Dorsolateral prefrontal cortex (tissue), 122 donors: ENCODE measurements at places on chromosomes 11 and 22. TPM values are rescaled to one million over a fixed set of nuclear protein-coding genes. Genes with fewer than 3 reads are reported as not detected.
A peak's percentile ranks its signal among the peaks of the same experiment; 100 is the strongest.

- DNase-seq = no peak
Measured at GRCh38 chr11:125418396-125418795, 77.7 kb downstream of the FEZ1 start.

DNA sequence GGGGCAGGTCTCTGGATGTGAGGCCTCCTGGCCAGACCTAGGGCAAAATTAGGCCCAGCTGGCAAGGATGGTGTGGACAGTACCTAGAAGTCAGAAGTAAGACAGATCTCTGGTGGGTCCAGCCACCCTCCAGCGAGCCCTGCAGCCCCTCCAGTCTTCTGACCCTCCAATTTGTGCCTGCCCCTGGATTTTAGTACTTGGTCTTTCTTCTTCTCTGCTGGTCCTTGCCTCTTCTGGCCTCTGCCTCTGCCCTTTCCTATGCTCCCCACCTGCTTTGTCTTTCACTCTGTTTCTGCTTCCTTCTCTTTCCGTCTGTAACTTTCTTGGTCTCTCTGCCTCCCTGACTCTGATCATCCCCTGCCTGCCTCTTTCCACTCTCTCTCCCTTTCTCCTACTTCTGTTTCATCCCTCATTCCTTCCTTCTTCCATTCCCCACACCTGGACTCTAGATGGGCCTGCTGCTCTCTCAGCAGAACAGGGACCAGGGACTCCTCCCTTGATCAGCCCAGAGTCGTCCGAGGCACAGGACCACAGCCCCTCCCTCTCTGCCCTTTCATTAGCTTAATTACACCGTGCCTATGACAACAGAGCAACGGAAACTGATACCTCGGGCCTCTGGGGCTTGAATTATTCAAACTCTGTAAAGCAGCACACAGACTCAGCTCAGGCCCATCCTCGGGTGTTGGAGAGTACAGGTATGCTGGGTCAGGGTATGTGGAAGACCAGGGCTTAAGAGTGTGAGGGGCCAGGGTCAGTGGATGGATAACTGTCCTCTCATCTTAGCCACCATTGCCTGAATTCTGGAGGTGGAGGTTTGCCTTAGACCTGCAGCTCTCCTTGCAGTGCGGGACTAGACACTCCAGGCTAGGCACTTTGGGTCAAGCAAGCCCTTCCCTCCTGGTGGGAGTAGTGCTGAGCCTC lies at the start of gene CHRNA10:
Gene CHRNA10, minus strand, starts transcription at position 51 of the 921 bp plus-strand sequence. CDS start 72 bp downstream, outside the sequence.
- no peak for DNase-seq

- no peak for DNase-seq
Measured at GRCh38 chr22:44026630-44027511, 2.8 kb downstream of the PARVB start.

Gene CNGA4
- total RNA-seq = 1.5 TPM

Gene OR2AG1
- total RNA-seq = 0.56 TPM

- DNase-seq = no peak
Measured at GRCh38 chr11:113980785-113981184, 5.9 kb downstream of the HTR3A start.

Gene MFNG
- 5.9 TPM for total RNA-seq

- no peak for DNase-seq
Measured at GRCh38 chr11:2889362-2890273, 4.0 kb upstream of the CDKN1C start.

DNA sequence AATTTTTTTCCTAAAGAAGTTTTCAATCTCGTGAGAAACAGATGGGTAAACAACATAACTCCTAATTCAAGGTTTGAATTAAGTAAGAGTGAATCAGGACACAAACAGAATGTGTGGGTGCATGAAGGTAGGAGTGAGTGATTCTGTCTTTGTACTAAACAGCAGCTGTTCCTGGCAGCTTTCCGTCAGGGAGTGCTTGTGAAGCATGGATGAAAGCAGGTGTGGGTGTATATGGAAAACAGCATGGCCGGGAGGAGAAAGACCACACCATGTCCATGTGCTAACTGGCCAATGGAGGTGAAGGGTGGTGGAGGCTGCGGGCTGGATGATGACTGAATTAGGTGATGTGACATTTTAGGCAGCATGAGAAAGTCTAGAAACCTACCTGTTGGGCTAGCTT lies 49.6 kb downstream of the BARX2 start:
- no peak for DNase-seq

Gene EWSR1
- total RNA-seq = 218 TPM

DNA sequence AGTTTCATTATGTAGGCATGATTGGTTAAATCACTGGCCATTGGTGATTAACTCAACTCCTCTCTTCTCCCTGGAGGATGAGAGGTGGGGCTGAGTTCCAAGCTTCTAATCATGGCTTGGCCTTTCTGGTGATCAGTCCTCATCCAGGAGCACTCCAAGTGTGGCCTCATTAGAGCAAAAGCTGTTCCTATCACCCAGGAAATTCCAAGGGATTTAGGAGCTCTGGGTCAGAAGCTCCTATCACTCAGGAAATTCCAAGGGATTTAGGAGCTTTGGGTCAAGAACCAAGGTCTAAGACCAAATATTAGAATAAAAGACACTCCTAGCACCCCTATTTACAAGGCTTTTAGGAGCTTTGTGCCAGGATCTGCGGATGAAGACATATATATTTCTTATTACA lies 168.0 kb upstream of the BDNF start:
- no peak for DNase-seq

DNA sequence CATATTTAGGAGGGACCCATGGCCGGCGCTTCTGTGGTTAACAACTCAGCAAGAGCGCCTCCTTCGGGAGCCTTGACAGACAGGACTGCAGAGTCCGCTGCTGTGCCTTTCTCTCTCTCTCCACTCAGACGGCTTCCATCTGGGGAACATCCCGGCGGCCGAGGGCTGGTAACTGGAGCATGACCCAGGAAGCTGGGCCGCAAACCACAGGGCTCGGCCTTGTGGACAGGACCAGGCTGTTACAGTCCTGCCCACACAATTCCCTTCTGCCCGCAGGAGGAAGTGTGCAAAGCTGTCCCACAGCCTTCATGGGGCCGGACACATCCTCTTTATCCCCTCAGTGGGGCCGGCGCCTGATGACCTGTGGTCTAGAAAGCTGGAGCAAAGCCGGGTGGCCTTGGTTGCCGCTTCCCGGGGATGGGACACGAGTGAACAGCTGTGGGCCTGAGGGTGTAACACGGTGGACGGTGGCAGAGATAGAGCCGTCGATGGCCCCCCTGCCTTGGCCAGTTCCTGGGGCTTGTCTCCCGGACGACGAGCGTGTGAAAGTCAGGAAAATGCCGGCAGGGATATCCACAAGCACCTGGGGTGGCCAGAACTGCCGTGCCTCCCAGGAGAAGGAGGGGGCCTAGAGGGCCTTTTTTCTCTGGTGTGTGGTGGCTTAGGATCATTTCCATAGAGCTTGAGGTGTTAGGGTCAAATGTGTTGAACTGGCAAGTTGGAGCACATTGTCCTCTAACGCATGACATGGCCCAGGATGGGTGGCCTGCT lies 50.1 kb downstream of the FBLN1 start:
- DNase-seq = no peak

Gene VSIG2
- total RNA-seq = 1.2 TPM

Gene MYOD1
- total RNA-seq = not detected

- DNase-seq = no peak
Measured at GRCh38 chr11:106208760-106209159, 131.3 kb downstream of the AASDHPPT start.

DNA sequence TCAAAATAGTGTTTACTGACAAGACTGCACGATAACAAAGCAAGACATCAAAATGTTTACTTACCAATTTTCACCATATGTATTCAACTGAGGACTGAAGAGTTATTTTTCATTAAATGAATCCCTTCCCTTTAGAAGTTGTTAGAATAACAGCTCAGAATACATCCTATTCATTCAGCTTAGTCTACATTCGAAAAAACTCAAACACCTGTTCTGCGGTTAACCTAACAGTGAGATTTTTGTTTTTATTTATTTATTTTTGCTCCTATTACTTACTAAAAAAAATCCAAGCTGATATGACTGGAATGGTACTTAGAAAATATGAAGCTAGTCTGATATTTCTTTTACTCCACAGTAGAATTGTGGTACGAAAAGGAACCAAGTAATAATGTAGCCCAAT lies 10.0 kb downstream of the KCNA4 start:
- no peak for DNase-seq

Gene PYGM
- total RNA-seq = 16.1 TPM

DNA sequence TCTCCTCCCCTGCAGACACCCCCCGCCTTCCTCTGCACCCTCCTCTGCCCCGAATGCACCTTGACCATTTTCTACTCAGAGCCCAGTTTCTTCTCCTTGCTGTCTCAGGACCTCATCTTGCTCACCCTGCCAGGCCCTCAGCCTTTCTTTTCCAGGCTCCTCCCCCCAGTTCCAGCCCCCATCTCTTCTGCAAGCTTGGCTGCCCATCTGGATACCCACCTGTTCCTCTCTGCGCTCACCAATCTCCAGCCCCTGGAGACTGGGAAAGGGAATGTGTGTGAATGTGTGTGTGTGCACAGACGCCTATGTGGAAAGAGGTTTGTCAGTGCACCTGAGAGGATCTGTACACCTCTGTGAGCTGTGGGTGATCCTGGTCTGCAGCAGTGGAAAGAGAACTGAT lies 36.4 kb downstream of the SLC22A12 start:
- DNase-seq = no peak

Gene THY1
- 536 TPM for total RNA-seq

GRCh38 chr11:132234878-132235277 lies 864.5 kb downstream of the NTM start:
- no peak for DNase-seq

DNA sequence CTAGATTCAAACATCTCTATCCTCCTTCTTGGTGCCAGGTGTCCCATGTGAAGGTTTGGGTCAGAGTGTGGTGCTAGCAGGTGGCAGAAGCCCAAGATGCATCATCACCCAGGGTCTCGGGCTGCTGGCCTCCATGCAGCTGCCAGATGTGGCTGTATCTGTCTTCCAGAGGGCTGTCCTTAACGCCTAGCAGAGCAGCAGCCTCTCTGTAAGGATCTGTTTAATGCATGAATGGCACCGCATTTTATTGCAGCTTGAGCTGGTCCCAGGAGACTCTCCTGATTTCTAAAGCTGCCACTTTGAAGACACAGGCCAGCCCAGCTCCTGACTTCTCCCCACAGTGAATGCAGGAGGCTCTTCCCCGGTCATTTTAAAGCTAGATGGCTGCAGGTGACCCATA lies 26.3 kb downstream of the SLC1A2 start:
- DNase-seq = no peak

GRCh38 chr11:70568035-70568813 lies 169.9 kb downstream of the CTTN start:
- peak; percentile 39 for DNase-seq

- no peak for DNase-seq
Measured at GRCh38 chr22:19958083-19959042, 16.7 kb upstream of the TXNRD2 start.

- no peak for DNase-seq
Measured at GRCh38 chr11:77515063-77515462, 41.2 kb upstream of the PAK1 start.

Gene KRTAP5-10
- 0.65 TPM for total RNA-seq

- no peak for DNase-seq
Measured at GRCh38 chr11:107695446-107695845, 16.4 kb downstream of the SLN start.

Gene MTNR1B
- total RNA-seq = 1.3 TPM

Gene OR52H1
- not detected for total RNA-seq

GRCh38 chr11:133337193-133337592 lies 195.1 kb downstream of the OPCML start:
- no peak for DNase-seq

Gene OR52N2
- total RNA-seq = not detected

Gene MS4A7
- total RNA-seq = 9.8 TPM

Gene OR9G1
- not detected for total RNA-seq

- no peak for DNase-seq
Measured at GRCh38 chr22:29799217-29799680, 32.1 kb downstream of the UQCR10 start.

DNA sequence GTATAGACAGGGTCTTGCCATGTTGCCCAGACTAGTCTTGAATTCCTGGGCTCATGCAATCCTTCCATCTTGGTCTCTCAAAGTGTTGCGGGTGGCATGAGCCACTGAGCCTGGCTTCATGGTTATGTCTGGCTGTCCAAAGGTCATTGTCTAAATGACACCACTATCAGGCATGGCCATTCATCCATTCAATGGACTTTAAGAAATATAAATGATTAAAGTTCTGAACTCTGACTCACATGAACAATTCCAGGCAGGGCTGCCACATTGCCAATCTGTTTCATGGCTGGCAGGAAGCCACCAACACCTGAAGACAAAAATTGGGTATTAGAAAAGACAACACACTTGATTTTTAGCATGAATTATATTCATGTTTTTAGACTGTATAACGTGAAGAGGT lies 4.1 kb downstream of the RTCB start:
- no peak for DNase-seq

Gene SGSM1
- total RNA-seq = 44.8 TPM

Gene DMC1
- total RNA-seq = 1.8 TPM

Gene GRM5
- total RNA-seq = 107 TPM

Gene SLC15A3
- total RNA-seq = 18.4 TPM

- DNase-seq = no peak
Measured at GRCh38 chr11:123183391-123184099, 11.5 kb downstream of the CLMP start.

DNA sequence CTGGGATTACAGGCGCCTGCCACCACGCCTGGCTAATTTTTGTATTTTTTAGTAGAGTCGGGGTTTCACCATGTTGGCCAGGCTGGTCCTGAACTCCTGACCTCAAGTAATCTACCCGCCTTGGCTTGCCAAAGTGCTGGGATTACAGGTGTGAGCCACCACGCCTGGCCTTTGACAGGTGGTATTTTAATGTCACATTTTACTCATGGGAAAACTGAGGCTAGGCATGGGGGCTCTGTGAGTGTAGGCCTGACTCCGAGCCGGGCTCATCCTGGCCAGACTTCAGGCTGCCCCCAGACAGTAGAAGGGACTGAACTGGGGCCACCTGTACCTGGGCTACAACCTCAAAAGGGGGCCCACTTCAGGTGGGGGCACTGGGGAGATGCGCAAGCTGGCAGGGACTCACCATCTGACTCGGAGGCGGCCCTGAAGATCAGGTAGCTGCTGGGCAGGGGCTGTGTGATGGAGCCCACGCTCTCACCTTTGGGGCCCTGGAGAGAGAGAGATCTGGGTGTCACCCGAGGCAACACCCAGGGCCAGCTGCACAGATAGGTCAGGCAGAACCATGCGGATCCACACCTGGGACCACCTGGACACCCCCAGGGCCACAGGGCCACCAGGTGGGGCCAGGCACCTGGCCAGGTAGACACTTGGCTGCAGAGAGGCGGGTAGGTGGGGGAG lies 45.8 kb downstream of the OSBPL5 start:
- no peak for DNase-seq

DNA sequence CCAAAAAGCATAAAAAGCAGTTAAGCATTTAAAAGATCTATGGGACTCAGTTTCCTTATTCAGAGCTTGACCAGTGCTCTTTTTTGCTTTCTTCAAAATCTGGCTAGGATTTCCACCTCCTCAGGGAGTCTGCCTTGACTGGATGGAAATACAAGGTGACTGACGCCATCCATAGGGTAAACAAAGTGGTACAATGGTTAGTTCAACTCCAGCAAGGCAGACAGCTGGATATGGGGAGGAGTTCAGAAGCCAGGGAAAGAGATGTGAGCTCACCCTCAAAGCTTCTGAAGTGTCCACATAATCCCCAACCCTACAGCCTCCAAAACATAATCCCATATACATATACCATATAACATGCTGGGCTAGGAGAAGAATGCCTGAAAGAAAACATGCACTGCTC lies 52.0 kb downstream of the KIRREL3 start:
- no peak for DNase-seq

Gene TRIM49
- not detected for total RNA-seq
